IMR-90 (cell line): ENCODE measurements at places on chromosomes 5 and 9. TPM values are rescaled to one million over a fixed set of nuclear protein-coding genes. Genes with fewer than 3 reads are reported as not detected.

Gene JAK2
- total RNA-seq = 6.1 and 7.2 TPM in 2 replicates

Gene PPP1R26
- 3.8 and 4.4 TPM in 2 replicates for total RNA-seq

DNA sequence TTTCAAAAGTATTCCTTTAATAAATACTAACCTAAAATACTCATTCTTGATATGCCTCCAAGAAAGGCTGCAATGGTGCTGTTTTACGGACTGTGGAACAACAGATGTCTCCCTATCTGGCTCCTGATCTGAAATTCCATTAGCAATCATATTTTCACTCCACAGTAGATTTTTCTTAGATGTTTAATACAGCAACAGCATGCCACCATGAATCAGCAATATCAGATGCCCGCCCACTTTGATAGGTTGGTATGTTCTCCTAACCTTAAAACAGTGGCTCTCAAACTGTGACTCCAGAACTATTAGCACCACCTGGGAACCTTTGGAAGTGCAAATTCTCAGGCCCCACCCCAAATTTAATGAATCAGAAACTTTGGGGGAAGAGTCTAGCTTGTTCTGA lies 110.2 kb downstream of the MLLT3 start:
- no peaks in the 10 kb centered on the region for H3K36me3 ChIP-seq
- peaks cover 2% of the 10 kb centered on the region; the same call in 1 of the 2 replicates for H3K4me1 ChIP-seq
- no peak overlapping the region for H3K27ac ChIP-seq
- no peaks in the 10 kb centered on the region for H3K27me3 ChIP-seq
- no peak overlapping the region for H3K4me3 ChIP-seq

DNA sequence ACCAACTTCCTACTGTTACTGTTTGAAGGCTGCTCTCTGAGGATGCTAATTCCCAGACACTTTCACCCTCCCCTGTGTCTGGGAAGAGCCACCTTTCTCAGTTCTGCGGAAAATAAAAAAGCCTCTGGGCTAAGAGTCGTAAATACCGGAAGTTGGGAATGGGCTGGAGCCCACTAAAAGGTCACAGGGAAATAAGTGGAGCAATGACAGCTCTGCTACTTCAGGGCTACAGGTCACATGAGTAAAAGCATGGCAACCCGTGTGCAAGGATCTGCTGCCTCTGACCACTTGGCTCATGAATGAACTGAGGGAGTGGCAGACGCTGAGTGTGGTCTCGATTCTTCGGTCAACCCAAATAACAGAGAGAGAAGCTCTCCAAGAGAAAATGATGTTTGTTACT lies 25.8 kb upstream of the ATP6V1G1 start:
- H3K4me1 ChIP-seq = 0 out of 2 replicates have a peak, but pooled peaks cover 2% of the 10 kb centered on the region
- H3K27ac ChIP-seq = no peak overlapping the region
- H3K36me3 ChIP-seq = no peaks in the 10 kb centered on the region
- no peak for DNase-seq

Gene PAPPA
- total RNA-seq = 11.7 and 12.4 TPM in 2 replicates

- no peak overlapping the region for H3K4me3 ChIP-seq
- H3K4me1 ChIP-seq = no peaks in the 10 kb centered on the region
- H3K27me3 ChIP-seq = no peaks in the 10 kb centered on the region
- H3K36me3 ChIP-seq = no peaks in the 10 kb centered on the region
- no peak overlapping the region for H3K27ac ChIP-seq
These were observed 566.5 kb downstream of the LRRC70 start for GRCh38 chr5:63145167-63145566.

DNA sequence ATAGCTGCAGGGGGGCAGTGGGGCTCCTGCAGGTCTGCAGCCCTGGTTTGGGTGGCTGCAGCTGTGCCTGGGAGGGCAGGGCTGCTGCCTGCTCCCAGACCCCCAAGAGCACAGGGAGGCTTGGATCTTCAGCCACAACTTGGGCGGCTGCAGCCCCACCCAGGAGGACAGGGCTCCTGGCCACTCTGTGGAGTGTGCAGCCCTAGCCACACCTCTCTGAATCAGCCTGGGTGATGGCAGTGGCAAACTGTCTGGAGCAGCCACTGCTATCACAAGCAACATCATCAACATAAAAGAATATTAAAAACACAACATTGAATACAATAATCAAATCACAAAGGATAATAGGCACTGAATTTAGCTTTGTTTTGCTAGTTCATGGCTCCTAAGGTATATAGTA lies 164.9 kb upstream of the SLC27A6 start:
- no peaks in the 10 kb centered on the region for H3K4me1 ChIP-seq
- H3K27ac ChIP-seq = no peak overlapping the region
- H3K4me3 ChIP-seq = no peak overlapping the region
- DNase-seq = no peak
- no peaks in the 10 kb centered on the region for H3K36me3 ChIP-seq

- H3K36me3 ChIP-seq = no peaks in the 10 kb centered on the region
- no peak for DNase-seq
- no peaks in the 10 kb centered on the region for H3K4me1 ChIP-seq
- H3K27ac ChIP-seq = no peak overlapping the region
These were observed 12.3 kb downstream of the TIMD4 start for GRCh38 chr5:156950716-156951115.

GRCh38 chr9:109624896-109625295 lies 126.8 kb upstream of the PTPN3 start:
- no peak for DNase-seq
- peaks cover 26% of the 10 kb centered on the region for H3K27me3 ChIP-seq
- H3K27ac ChIP-seq = no peak overlapping the region
- no peaks in the 10 kb centered on the region for H3K36me3 ChIP-seq
- H3K4me3 ChIP-seq = no peak overlapping the region

DNA sequence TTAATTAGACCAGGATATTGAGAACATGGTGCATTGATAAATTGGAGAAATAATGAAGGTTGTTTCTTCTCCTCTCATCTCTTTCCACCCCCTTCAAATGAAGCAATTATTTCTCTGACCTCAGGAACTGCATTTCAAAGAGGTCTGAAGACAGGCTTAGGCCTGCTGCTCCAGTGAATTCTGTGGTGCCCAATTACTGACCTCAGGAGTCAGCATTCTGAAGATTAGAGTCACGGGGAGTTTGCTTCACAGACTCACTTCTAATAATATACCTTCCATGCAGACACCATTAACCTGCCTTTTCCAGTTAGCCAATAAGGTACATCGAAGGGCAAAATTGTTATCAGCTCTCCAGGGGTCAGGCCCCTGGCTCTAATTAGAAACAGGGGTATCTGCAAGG lies 270.9 kb downstream of the GAS1 start:
- H3K4me1 ChIP-seq = no peaks in the 10 kb centered on the region
- no peak for DNase-seq
- no peaks in the 10 kb centered on the region for H3K36me3 ChIP-seq
- no peak overlapping the region for H3K27ac ChIP-seq

Gene SPINK7
- not detected in 2 replicates for total RNA-seq
